ENCODE measurements at places on chromosomes 7 and 10.

DNA sequence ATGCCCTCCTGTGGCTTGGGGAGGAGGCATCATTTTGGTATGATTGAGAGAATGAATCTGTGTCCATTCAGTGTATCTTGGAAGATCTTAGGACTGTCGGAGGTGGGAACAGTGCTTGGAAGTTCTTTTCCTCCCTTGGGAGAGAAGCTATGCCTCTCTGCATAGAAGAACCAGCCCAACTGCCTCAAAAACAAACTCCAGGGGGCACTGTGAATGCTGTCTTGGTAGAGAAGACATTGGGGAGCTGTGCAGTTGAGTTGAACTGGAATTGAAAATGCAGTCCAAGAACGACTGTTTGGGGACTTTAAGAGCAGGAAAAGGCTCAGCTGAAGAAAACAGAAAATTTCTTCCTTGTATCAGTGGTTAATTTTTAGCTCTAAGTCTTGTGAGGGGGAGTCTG, 4.9 kb upstream of the GJD4 start:
- DNase-seq: no peak

DNA sequence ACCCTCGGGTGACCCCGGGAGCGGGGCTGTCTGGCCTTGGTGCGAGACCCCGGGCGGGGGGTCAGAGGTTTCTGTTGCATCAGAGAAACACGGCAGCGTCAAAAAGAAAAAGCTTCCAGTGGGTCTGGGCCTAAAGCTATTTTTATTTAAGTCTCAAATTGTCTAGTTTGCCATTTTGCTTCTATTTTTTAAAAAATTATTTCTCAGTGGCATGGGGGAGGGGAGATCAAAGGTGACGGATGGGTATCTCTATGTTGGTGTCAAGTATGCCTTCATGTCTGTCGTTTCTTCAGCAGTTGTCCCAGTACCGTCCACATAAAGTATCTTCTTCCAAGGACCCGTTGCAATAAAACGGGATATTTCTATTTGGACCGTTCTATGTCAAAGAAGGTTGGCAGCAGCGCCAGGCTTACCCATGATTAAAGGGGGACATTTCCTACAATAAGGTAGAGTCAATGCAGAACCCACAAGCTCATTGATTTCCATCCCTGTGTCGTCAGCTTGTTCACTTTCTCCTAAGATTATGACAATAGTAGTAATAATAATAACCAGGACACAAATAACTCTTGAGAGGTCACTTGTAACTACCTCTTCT, 26.0 kb upstream of the VAX1 start:
- no peak for DNase-seq

- peak; percentile 17 for DNase-seq
These were observed 171.1 kb downstream of the GRM3 start for GRCh38 chr7:86814661-86815379.

DNA sequence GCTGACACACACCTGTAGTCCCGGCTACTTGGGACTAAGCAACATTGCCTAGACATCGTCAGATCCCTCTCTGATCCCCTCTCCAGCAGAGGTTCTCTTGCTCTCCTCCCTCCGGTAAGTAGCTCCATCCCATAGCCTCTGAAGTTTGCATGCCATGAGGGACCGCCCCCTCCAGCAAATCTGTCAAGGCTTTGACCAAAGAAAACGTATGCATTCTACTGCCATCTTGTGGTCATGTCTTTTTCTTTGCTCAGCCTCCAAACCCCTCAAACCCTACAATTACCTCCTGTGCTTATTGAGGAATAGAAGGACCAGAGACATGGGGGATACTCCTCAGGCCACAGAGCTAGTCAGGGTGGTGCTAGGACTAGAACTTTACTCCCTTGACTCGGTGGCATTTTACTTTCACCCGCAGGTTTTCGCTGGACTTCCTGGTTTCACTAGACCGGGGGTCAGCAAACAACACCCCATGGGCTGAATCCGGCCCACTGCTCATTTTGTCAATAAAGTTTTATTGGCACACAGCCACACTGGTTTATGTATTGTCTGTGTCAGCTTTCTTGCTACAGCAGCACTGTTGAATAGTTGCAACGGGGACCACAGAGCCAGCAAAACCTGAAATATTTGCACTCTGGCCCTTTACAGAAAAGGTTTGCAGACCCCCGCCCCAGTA, 202.6 kb upstream of the FOXK1 start:
- peak; percentile 31 for DNase-seq

GRCh38 chr7:36526863-36527548, 137.3 kb downstream of the ANLN start:
- DNase-seq: no peak

DNA sequence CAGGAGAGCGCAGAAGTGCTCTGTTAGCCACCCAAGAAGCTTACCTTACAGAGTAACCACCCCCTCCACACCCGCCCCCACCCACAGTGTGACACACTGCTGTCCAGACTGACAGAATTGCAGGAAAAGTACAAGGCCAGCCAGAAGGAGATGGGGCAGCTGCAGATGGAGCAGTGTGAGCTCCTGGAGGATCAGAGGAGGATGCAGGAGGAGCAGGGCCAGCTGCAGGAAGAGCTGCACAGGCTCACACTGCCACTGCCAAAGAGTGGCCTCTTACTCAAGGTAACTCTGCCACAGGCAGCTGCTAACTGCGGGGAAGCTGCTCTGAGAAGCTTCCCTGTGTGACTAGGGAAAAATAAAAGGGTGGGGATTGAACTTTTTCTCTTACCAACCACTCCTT, 17.6 kb downstream of the CCDC136 start:
- DNase-seq: no peak

GRCh38 chr10:12150163-12150562, 20.7 kb downstream of the SEC61A2 start:
- DNase-seq: no peak

- no peak for DNase-seq
These were observed 107.5 kb downstream of the CCNY start for GRCh38 chr10:35443858-35444257.

DNA sequence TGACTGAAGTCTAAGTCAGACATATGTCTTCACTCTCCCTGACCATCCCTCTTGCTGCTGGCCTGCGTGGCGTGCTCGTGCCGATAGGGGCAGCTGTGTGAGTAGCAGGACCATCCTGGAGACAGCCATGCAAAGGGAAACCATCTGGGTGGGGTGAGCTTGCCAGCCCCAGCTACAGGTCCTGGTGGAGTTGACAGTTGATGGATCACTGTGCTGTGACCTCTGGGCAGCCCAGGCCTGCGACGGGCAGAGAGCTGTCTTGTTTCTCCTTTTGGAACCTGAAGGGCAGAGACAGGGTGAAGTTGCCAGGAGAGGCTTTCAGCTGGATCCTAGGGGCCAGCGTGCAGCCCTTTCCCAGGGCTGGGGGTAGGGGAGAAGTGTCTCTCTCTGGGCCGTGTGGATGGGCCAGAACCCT, 44.7 kb downstream of the GRK5 start:
- no peak for DNase-seq

GRCh38 chr10:73044378-73045285, 52.0 kb downstream of the P4HA1 start:
- DNase-seq: peak; percentile 12

GRCh38 chr7:107027208-107027607, 17.3 kb upstream of the PRKAR2B start:
- DNase-seq: no peak

GRCh38 chr7:158350166-158350900, 237.3 kb downstream of the PTPRN2 start:
- no peak for DNase-seq

DNA sequence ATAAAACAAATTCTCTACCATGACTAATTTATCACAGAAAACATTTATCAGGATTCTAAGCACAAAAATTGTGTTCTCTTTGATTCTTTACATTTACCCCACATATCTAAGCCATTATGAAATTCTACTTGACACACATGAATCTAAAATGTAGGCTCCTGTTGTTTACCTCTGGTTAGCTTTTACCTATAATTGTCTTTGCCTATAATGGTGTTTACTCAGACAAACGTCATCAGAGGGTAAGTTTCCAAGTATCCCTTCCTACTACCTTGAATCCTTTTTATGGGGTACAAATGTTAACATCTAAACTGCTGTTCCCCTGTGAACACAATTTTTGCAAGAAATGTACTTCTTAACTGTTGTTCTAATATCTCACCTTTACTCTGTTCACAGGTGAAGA, 63.5 kb downstream of the MINDY3 start:
- no peak for DNase-seq

GRCh38 chr10:103758294-103758681, 97.1 kb downstream of the SH3PXD2A start:
- DNase-seq: no peak

Measured in left kidney (tissue), 8 donors.